ENCODE measurements at places on chromosomes 4 and X. TPM values are rescaled to one million over a fixed set of nuclear protein-coding genes. Genes with fewer than 3 reads are reported as not detected.

The C4orf50 gene
- 0.32 TPM for total RNA-seq

The TMEM271 gene
- 0.21 TPM for total RNA-seq

The GEMIN8 gene
- total RNA-seq, result 15.0 TPM

- DNase-seq, result no peak
These were observed 49.0 kb downstream of the SMAD1 start for GRCh38 chr4:145530662-145531061.

GRCh38 chrX:110145854-110146253, 142.9 kb downstream of the TMEM164 start:
- no peak for DNase-seq

GRCh38 chr4:79907001-79907400, 166.0 kb downstream of the ANTXR2 start:
- DNase-seq, result no peak

All from urinary bladder (tissue), 4 donors.